Dermis blood vessel endothelial cell (primary cell): ENCODE measurements at places on chromosomes 5 and 9.

GRCh38 chr9:133919253-133920115, 72.6 kb downstream of the VAV2 start:
- DNase-seq: no peak

- DNase-seq: peak; percentile 84
Observed at GRCh38 chr5:150410524-150411244, 2.0 kb downstream of the CD74 start.

GRCh38 chr5:109743770-109744212, 54.1 kb downstream of the MAN2A1 start:
- peak; percentile 29 for DNase-seq

DNA sequence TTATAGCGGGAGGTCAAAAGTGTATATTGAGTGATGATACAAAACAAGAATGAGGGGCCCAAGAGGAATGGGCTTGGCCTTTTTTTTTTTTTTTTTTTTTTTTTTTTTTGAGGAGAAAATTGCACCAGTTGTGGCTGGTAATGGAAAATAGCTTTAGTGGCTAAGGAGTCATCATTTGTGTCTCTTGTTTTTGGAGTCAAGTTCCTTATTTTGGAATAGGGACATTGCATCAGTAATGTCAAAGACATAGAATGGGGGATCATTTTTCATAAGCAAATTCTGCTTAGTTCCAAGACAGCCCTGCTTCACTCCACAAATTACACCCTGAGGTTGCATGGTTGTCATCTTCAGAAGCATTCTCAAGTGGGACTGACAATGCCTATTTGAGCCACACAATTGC, 137.4 kb downstream of the STK32A start:
- DNase-seq: no peak

- no peak for DNase-seq
Observed at GRCh38 chr9:76246680-76247079, 147.5 kb downstream of the RFK start.

- DNase-seq: no peak
Observed at GRCh38 chr5:169745441-169746146, 108.5 kb downstream of the DOCK2 start.

DNA sequence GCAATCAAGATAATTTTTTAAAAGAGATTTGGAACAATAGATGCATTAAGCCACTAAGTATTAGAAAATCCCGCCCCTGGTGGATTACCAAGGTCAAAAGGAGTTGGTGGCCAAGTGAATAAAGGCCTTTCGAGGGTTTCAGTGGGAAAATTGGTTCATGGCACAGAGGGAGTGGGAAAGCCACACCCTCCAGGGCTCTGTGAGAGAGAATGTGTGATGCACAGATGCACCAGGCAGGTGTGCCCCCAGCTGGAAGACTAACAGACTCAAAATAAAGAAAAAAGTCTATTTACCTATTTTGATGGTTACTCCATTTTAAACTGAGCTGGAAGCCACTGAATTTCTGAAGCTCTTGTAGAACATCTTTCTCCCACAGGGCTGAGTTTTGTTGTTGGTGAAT, 278.0 kb downstream of the DRD1 start:
- DNase-seq: no peak

GRCh38 chr5:174563899-174564298, 160.5 kb upstream of the MSX2 start:
- DNase-seq: no peak

GRCh38 chr5:176578391-176578808, 29.3 kb downstream of the CDHR2 start:
- peak; percentile 72 for DNase-seq

DNA sequence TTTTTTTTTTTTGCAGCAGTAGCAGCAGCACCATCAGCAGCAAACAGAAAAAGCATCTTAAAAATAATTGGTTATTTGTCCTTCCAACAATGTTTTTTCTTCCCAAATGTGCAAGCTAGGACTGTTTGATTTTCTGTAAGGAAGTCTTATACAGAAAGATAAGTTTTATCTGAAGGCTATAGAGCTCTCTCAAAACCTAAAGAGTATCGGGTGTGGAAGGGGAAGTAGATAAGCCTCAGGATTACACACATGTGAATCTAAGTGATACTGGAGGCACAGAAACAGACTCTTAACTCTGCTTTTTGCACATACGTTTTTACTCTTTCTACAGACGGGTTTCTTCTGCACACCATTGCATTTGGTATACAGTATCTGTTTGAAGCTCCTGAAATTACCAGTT, 184.4 kb upstream of the FTMT start:
- DNase-seq: no peak
